ENCODE measurements at places on chromosomes 4 and X.

DNA sequence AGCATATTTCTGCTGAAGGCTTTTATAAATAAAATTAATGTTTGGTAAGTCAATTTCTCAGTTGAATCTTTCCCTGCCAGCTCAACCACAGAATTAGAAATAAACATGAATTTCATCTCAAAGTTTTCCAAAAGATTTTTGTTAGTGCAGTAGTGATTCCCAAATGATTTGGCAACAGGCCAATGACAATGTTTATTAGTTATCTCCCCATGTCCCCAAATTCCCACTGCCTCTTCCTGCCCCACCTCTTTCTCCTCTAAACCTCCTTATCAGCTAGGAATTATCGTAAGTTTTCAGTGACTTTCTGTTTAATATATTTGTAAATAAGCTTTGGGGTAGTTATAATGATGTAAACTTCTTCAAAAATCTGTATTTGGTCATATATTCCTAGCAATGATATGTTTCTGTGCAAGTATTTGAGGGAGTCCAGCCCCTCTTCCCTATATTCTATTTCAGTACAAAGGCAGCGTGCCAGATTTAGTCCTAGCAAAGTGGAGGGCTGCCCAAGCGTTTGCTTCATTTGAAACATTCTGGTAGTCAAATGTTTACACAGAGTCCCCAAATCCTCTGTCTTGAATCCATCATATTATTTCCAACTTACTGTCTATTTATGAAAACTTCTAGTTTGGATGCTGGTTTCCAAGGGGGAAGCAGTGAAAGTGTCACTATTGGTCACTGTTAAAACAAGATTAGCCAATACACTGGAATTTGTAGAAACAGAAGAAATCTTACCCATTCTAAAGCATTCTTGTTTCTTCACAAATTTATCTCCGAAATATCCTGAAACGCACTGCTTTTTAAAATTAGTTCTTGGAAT lies 33.7 kb upstream of the ANKRD50 start:
- no peak for DNase-seq

DNA sequence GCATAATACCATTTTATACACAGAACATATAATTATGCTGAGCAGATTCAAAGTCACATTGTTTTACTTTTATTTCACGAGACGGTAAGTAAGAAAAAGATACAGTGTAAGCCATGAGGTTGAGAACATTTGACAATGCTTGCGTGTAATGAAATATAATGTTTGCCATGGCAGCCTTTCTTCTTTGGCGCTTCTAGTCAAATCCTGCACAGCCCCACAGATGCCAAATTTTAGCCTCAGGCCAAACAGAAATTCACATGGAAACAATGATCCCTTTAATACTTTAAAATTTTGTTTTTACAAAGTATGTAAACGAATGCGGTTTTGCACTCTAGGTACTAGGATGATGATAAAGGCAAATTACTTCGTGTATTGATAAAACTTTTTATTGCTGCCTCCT lies 502.7 kb upstream of the SMIM31 start:
- peak; percentile 3 for DNase-seq

- DNase-seq = no peak
Observed at GRCh38 chrX:43939187-43939926, 33.8 kb downstream of the NDP start.

DNA sequence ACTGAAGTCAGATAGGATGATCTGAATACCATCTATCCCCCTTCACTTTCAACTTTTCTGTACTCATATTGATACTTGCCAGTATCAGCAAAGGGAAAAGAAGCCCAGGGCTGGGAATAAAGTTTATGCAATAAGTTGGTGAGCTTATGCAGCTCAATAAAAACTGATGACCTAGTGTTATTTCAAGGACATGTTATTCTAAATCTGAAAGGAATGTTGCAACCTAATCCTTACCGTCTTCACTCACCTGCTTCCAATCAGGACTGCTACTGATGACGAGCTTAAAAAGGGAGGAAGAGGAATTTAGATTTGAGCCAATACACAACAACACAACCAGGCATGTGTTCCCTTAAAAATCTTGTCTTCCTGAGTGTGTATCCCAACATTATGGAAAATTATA lies 419.9 kb downstream of the SPRY1 start:
- DNase-seq = no peak

DNA sequence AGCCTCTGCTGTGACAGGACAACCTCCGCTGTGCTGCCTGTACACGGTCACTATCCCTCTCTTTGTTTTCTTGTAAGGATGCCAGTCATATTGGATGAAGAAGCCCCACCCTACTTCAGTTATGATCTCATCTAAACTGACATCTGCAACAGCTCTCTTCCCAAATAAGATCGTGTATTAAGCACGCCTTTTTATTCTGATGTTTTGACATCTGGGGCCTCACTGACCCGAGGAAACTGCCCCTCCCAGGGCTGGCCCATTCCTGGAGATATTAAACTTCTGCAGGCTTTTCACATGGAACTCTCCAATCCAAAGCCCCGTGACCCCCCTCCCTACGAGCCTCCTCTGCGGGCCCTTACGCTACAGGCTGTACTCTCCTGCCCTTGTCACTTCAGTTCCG lies 232.0 kb downstream of the ARHGAP10 start:
- DNase-seq = no peak

DNA sequence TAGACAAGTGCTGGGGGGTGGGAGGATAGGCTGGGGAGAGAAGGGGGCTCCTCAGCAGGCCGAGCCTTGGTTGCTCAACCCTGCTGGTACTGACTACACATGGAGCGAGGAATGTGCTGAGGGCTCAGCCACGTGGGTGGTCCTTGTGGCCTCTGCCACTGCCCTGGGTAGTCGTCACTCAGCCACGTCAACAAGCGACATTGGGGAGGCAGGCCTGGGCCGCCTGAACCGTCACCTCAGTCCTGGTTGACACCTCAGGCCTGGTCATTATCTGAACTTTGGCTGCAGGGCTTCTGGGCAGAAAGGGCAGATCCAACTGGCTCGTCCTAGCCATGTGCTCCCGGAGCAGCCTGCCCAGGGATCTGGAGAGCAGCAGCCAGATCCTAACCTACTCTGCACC lies 62.7 kb upstream of the GDPD2 start:
- no peak for DNase-seq

DNA sequence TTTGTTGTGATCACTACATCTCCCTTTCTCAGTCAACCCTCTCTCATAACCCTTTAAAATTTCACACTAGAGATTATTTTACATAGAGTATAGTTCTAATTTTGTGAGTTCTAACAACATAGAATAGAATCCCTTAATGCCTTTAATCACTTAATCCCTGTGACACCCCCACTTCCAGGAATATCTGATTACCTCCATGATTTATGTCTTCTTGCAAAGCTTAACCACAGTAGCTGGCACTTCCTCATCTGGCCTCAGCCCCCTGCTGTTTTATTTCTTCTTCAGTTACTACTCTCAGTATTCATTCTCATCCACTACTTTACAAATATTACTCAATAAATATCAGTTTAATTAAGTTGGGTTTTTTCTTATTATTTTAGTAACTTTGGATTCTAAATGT lies 340.9 kb downstream of the CENPC start:
- no peak for DNase-seq

GRCh38 chrX:136028383-136028984 lies 43.2 kb downstream of the SLC9A6 start:
- no peak for DNase-seq

- DNase-seq = no peak
Observed at GRCh38 chr4:112290341-112290740, 4.6 kb upstream of the TIFA start.

DNA sequence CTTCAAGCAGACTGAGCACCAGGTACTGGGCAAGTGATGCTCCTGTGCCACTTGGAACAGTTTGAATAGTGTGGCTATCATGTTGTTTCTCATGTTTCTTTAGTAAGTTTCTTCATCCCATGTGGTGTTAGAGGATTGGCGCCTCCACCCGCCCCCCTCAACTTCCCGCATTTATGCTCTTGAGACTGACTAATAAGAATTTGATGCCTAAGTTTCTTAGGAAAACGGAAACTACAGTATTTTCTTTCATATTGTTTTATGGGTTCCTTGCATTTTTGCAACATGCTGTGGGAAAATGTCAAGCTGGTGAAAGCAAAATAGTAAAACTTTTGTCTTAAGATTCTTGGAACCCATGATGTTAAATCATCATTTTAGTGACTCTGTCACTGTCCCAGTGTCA lies 101.2 kb upstream of the SLC4A4 start:
- no peak for DNase-seq

GRCh38 chrX:151762802-151763201 lies 28.3 kb downstream of the CNGA2 start:
- DNase-seq = no peak

DNA sequence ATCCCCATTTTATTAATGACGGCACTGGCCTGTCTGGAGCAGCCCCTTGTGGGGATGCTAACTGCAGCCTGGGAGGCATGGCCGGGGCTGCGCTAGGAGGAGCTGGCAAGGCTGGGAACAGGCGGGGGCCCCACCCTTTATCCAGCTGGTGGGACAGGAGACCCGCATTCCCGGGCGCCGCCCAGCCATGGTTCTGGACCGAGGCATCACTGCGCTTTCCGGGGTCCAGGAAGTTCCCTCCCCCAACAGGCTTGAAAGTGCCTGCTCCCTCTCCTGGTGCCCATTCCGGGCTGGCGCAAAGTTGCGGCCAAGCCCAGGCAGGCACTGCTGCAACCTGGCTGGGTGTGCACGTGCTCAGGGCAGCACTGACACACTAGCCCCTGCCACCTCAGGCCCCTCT lies 124.5 kb downstream of the PARM1 start:
- no peak for DNase-seq

DNA sequence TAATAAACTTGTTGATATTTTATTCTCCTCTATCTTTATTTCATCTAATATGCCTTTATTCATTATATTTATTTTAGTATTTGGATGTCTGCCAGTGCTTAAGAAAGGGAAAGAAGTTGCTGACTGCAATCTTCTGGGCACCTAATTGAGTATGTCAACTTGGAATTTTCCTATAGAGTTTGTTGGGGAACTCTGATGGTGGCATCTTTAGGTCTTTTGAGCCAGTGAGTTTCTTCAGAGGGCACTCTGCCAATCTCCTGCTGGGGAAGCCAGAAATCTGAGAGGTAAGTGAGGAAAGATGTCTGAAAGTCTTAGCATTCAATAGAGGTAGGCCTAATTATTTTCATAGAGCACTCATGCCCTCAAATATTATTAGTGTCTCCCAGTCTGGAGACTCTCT lies 475.0 kb downstream of the GABRG1 start:
- no peak for DNase-seq

GRCh38 chr4:87166296-87166854 lies 54.0 kb downstream of the KLHL8 start:
- DNase-seq = no peak

- no peak for DNase-seq
Observed at GRCh38 chrX:125646195-125646594, 326.5 kb downstream of the TEX13C start.

GRCh38 chr4:1399508-1400190 lies 6.6 kb downstream of the NKX1-1 start:
- DNase-seq = no peak

GRCh38 chr4:47031751-47032404 lies 511 bp downstream of the GABRB1 start:
- DNase-seq = no peak

DNA sequence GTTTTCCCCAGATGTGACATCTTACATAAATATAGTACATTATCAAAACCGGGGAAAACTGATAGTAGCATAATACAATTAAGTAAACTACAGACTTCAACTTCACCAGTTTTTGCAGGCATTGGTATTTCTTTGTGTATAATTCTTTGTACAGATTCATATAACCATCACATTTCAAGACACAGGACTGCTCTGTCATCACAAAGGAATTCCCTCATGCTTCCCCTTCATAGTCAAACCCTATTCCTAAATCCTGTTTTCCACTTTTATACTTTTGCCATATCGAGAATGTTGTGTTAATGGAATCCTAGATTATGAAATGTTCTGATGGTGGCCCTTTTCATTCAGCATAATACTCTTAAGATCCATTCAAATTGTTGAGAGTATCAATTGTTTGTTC lies 36.0 kb downstream of the STIM2 start:
- no peak for DNase-seq

DNA sequence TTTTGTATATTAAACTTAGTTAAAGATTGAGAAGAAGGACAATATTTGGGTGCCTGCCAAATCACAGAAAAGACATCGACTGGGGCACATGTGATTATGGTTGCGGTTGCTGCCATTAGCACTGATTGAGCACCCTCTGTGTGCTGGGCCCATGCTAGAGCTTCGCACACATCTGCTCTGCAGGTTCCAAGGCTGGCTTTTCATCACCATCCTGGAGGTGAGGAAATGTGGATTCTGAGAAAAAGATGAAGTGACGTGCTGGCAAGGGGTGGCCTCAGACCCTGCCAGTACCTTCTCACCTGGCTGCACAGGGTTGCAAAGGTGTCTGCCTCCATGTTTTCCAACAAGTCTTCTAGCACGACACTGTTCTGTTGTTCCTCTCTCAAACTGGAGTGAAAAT lies 134.0 kb downstream of the EVC2 start:
- DNase-seq = no peak

DNA sequence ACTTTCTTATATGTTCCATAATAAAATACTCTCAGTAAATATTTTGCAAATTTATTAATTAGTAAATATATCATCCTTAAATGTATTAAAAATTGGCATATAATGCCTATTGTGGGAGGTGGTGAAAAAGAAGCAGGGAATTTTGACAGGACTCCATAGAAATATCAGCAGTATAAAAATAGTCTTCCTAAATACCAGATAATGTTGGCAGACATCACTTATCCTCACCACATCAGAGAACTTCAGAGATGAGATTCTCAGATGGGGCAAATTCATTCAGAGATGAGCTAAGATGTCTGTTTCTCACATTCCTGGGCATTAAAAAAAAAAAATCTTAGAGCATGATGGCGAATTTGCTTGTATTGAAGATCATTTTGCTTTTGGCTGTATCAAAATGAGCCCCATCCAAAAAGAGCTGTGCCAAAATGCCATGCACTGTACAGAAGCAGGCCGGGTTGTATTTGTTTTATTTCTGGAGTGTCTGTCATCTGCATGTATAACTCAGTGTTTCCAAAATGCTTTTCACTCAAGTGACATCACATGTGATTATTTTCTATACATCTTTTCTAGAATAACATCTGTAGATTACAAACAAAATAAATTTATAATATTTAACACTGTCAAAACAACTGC lies 41.7 kb downstream of the ATP8A1 start:
- no peak for DNase-seq

GRCh38 chr4:165877286-165877685 lies 4.2 kb downstream of the TLL1 start:
- no peak for DNase-seq

- no peak for DNase-seq
Observed at GRCh38 chr4:60562334-60562733, 637.8 kb upstream of the ADGRL3 start.

GRCh38 chr4:176793060-176793605 lies 411 bp upstream of the VEGFC start:
- no peak for DNase-seq

- no peak for DNase-seq
Observed at GRCh38 chrX:1215123-1215823, 2.8 kb upstream of the CRLF2 start.

DNA sequence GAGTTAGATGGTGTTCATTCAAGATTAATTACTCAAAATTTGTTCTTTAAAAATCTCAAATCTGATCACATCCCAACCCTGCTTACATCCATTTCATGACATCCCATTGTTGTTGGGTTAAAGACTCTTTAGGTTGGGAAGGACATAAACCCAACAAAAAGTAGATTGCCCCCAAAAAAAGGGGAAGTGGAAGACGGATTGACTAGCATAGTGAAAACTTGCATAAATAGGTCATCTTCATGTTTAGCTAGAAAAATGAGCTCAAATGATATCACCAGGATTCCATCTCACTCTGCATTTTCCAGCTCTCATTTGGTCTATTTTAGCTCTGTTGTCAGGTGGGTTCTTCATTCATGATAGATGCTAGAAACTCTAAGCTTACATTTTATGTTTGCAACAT lies 18.5 kb upstream of the TET2 start:
- no peak for DNase-seq
